ENCODE measurements at places on chromosomes 11 and 22. TPM values are rescaled to one million over a fixed set of nuclear protein-coding genes. Genes with fewer than 3 reads are reported as not detected.

GRCh38 chr11:87002918-87003317 is 34.8 kb upstream of the TMEM135 start:
- no peak for DNase-seq
- H3K4me1 ChIP-seq = peaks cover 11% of the 10 kb centered on the region
- no peaks in the 10 kb centered on the region for H3K27me3 ChIP-seq
- no peak overlapping the region for H3K4me3 ChIP-seq

GRCh38 chr11:38423042-38423441 is 1825.0 kb upstream of the RAG2 start:
- no peaks in the 10 kb centered on the region for H3K4me1 ChIP-seq
- H3K4me3 ChIP-seq = no peak overlapping the region
- no peak overlapping the region for H3K27ac ChIP-seq
- no peaks in the 10 kb centered on the region for H3K36me3 ChIP-seq

- no peak overlapping the region for H3K27ac ChIP-seq
- H3K27me3 ChIP-seq = peaks cover 6% of the 10 kb centered on the region
- DNase-seq = no peak
- peaks cover 26% of the 10 kb centered on the region for H3K4me1 ChIP-seq
- no peak overlapping the region for H3K4me3 ChIP-seq
Measured at GRCh38 chr11:94708642-94709041, 59.5 kb upstream of the AMOTL1 start.

- no peak overlapping the region for H3K4me3 ChIP-seq
- no peak for DNase-seq
- no peaks in the 10 kb centered on the region for H3K27me3 ChIP-seq
- H3K36me3 ChIP-seq = peaks cover 14% of the 10 kb centered on the region
Measured at GRCh38 chr11:86914865-86915519, 40.2 kb downstream of the FZD4 start.

DNA sequence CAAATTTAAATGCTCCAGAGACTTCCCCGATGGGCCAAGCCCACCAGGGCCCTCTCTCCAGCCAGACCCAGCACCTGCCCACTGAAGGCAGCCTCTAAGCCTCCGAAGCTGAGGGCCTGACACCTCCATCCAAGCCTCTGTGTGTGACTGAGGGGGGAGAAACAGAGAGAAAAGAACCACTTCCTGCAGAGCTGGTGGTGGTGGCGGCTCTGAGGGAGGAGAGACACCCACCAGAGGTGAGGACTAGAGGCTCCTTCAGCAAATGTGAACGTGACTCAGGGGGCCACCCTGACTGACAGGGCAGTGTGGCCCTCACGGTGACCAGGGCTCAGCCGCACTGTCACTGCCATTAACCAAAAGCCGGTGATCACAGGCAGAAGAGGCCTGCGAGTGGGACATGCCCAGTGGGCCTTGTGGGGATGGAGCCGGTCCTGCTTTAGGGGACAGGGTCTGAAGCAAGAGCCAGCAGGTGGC is 31.0 kb upstream of the CD5 start:
- H3K27ac ChIP-seq = no peak overlapping the region
- DNase-seq = no peak
- peaks cover 37% of the 10 kb centered on the region for H3K27me3 ChIP-seq
- no peaks in the 10 kb centered on the region for H3K36me3 ChIP-seq
- H3K4me1 ChIP-seq = peaks cover 5% of the 10 kb centered on the region
- no peak overlapping the region for H3K4me3 ChIP-seq

DNA sequence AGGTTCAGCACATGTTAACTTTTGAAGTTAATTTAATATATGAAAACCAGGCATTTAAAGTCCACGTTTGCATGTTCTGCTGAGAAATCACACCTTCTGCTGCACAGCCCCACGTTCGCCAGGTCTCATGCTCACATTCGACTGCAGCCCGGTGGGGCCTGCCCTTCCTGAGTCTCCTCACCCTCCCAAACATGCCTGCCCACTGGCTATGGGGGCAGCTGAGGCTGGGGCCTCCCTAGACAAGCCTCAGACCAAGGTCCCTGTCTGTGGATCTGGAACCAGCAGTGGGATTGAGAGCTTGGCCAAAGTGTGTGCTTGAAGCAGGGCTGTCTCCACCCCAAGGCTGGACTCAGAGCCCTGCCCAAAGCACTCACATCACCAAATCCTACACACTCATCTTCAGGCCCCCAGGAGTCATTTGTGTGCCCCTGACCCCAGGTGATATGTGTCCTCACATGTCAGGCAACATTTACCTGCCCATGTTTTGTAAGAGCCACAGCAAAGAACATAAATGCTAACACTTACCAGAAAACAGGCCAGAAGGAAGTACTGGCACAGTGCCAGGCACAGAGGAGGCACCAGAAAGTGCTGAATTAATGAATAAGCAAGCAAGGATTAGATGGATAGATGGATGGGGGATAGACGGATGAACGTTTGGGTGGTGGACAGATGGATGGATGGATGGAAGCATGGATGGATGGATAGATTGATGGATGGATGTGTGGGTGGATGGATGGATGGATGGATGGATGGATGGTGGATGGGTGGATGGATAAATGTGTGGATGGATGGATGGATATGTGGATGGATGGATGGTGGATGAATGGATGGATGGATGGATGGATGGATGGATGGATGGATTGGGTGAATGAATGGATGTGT is 9.4 kb upstream of the FADD start:
- DNase-seq = no peak
- H3K27ac ChIP-seq = no peak overlapping the region
- H3K4me1 ChIP-seq = no peaks in the 10 kb centered on the region
- no peaks in the 10 kb centered on the region for H3K36me3 ChIP-seq
- H3K4me3 ChIP-seq = no peak overlapping the region

DNA sequence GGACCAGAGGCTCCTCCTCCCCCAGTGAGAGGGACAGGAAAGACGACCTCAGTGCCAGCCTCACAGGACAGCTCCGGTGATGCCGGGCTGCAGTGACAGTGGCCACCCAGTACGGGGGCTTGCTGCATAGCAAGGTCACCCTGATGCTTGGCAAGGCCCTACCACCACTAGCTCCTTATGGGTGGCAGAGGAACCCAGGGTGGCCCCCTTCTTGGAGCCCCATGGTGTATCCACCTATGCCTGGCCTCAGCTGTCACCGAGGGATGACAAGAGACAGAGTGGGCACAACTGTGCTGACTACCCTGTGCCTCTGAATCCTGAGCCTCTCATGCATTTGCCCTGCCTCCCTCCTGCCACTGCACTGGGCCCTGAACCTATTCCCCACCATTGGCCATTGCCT is 809.2 kb downstream of the TBC1D22A start:
- no peaks in the 10 kb centered on the region for H3K4me1 ChIP-seq
- no peak overlapping the region for H3K27ac ChIP-seq
- no peaks in the 10 kb centered on the region for H3K27me3 ChIP-seq
- DNase-seq = no peak
- H3K36me3 ChIP-seq = peaks cover 12% of the 10 kb centered on the region

GRCh38 chr11:3003396-3004231 is 11.5 kb upstream of the NAP1L4 start:
- H3K4me1 ChIP-seq = peaks cover 13% of the 10 kb centered on the region
- H3K27me3 ChIP-seq = peaks cover 3% of the 10 kb centered on the region
- peak overlapping the region; percentile 14 for H3K27ac ChIP-seq

Gene ZBTB16
- total RNA-seq = not detected

Gene FAM180B
- total RNA-seq = not detected

DNA sequence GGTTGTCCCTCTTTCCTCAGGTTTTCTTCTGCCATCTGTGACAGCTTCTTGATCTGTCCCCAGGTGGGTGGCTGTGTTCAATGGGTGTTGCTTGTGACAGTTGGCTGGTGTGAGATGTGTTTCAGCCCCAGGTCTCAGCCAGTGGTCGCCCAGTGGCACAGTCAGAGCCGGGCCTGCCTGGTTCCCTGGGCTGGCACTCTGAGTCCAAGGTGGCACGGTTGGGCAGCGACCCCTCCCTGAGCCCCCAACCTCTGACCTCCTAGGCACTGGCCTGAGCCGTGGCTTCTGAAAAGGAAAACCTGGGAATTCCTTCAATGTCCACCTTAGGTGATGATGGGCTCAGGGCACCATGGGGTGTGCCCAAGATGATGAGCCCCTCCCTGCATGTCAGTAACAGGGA is 14.0 kb upstream of the PRODH start:
- peaks cover 29% of the 10 kb centered on the region for H3K27me3 ChIP-seq
- H3K27ac ChIP-seq = no peak overlapping the region
- no peak for DNase-seq
- H3K4me3 ChIP-seq = no peak overlapping the region

GRCh38 chr22:44540756-44541670 is 43.0 kb upstream of the RTL6 start:
- peaks cover 38% of the 10 kb centered on the region for H3K27me3 ChIP-seq
- no peaks in the 10 kb centered on the region for H3K36me3 ChIP-seq
- no peak overlapping the region for H3K4me3 ChIP-seq
- H3K27ac ChIP-seq = no peak overlapping the region
- no peak for DNase-seq

Gene TCN2
- total RNA-seq = 3.0 TPM

Gene RASD2
- total RNA-seq = not detected

GRCh38 chr11:133895061-133895479 is 49.8 kb upstream of the SPATA19 start:
- H3K4me3 ChIP-seq = no peak overlapping the region
- H3K27me3 ChIP-seq = peaks cover 4% of the 10 kb centered on the region
- H3K4me1 ChIP-seq = no peaks in the 10 kb centered on the region
- H3K36me3 ChIP-seq = no peaks in the 10 kb centered on the region
- no peak overlapping the region for H3K27ac ChIP-seq

DNA sequence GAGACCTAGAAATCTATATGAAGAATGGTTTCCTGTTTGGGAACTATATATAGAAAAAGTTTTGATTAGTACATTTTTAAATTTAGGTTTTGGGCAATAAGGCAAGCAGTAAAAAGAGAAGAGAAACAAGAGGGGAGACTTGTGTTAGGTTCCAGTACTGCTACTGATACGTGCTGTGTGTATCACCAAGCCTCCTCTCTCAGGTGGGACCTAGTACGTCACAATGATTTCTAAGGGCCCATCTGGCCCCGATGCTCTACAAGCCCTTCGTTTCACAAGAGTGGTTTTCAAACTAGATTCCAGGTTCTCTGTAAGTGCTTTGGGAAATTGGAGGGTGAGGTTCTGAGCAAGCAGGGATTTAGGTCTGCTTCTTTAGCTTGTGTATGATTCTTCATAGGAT is 39.2 kb downstream of the USP35 start:
- no peak for DNase-seq
- H3K27me3 ChIP-seq = no peaks in the 10 kb centered on the region
- no peak overlapping the region for H3K27ac ChIP-seq
- H3K4me3 ChIP-seq = no peak overlapping the region
- peaks cover 11% of the 10 kb centered on the region for H3K36me3 ChIP-seq

GRCh38 chr11:64253481-64253880 is 2.2 kb downstream of the PLCB3 start:
- H3K27ac ChIP-seq = peak overlapping the region; percentile 57
- H3K4me1 ChIP-seq = peaks cover 12% of the 10 kb centered on the region
- peaks cover 6% of the 10 kb centered on the region for H3K36me3 ChIP-seq
- peaks cover 2% of the 10 kb centered on the region for H3K27me3 ChIP-seq
- H3K4me3 ChIP-seq = peak overlapping the region; percentile 91

- DNase-seq = peak; percentile 53
- no peaks in the 10 kb centered on the region for H3K4me1 ChIP-seq
- H3K27me3 ChIP-seq = peaks cover 25% of the 10 kb centered on the region
- H3K27ac ChIP-seq = no peak overlapping the region
Measured at GRCh38 chr22:35231585-35232084, 25.7 kb upstream of the HMGXB4 start.

- no peak for DNase-seq
- peaks cover 7% of the 10 kb centered on the region for H3K4me1 ChIP-seq
- no peaks in the 10 kb centered on the region for H3K36me3 ChIP-seq
- no peak overlapping the region for H3K4me3 ChIP-seq
Measured at GRCh38 chr11:11265320-11265719, 87.7 kb downstream of the CSNK2A3 start.

Gene B4GALNT4
- total RNA-seq = 6.4 TPM

DNA sequence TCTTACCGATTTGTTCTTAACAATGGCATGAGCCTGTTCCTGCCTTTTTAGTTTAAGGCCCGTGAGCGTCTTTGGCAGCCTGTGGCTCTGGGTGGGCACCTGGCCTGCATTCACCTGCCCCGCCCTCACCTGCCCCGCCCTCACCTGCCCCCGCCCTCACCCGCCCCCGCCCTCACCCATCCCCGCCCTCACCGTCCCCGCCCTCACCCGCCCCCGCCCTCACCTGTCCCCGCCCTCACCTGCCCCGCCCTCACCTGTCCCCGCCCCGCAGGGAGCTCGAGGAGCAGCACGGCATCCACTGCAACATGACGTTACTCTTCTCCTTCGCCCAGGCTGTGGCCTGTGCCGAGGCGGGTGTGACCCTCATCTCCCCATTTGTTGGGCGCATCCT is 14.2 kb downstream of the GATD1 start:
- H3K27ac ChIP-seq = peak overlapping the region; percentile 93
- H3K36me3 ChIP-seq = peaks cover 8% of the 10 kb centered on the region
- peaks cover 16% of the 10 kb centered on the region for H3K27me3 ChIP-seq
- H3K4me3 ChIP-seq = peak overlapping the region; percentile 49
- no peak for DNase-seq
